DMS53 (cell line): ENCODE measurements at places on chromosomes 12 and 14.

- no peak for DNase-seq
Measured at GRCh38 chr14:80278293-80279023, 67.2 kb upstream of the DIO2 start.

GRCh38 chr14:97077687-97078086, 280.5 kb downstream of the VRK1 start:
- DNase-seq, result no peak

GRCh38 chr14:56173365-56173922, 55.2 kb downstream of the PELI2 start:
- no peak for DNase-seq

- no peak for DNase-seq
Measured at GRCh38 chr12:107115119-107115518, 21.8 kb upstream of the CRY1 start.

- DNase-seq, result no peak
Measured at GRCh38 chr14:91317381-91318308, 73.1 kb upstream of the GPR68 start.

DNA sequence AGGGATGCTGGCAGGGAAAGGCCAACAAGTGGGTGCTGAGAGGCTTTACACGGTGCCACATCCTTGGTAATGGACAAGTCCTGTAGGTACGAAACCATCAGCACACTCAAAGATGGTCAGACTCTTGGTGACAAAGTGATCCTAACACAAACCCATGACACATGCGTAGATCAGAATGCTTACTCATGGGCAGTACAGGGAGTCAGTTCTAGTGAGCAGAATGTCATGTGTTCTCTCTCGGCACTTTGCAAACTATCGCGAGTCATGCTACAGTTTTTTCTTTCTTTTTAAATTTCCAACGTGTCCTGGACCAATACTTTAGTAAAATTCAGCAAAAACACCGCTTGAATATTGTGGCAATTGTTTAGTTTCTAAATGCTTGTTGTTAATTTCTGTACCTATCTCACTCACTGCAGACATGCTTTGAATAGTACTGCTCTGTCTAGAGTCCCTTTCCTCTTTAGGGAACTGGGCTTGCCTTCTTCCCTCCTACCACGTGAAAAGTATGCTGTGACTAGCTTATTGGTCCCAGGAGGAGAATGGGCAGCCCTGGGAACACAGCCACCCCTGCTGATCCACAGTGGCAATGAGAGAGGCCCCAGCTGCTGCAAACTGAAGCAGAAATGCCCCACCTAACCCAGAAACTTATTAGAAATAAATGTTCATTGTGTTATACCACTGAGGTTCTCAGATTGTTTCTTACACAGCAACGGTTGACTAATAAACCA, 62.4 kb downstream of the UBR7 start:
- peak; percentile 4 for DNase-seq

DNA sequence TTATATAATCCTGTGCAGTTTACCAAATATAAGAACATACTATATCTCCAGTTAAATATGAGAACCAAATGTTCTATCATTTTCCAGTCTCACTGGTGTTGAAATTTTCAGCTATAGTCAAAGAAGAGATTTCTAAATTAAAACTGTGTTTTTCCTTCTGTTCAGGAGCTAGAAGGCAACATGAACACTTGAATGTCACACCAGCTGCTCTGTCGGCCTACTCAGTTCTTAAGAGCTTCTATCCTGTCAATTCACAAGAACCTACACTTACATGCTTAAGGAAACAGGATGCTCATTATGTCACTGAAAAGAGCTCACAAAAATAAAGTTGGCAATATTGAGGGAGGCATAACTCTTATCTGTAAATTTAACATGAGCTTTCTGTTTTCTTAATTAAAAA, 43.1 kb downstream of the ATP2B1 start:
- DNase-seq, result no peak

DNA sequence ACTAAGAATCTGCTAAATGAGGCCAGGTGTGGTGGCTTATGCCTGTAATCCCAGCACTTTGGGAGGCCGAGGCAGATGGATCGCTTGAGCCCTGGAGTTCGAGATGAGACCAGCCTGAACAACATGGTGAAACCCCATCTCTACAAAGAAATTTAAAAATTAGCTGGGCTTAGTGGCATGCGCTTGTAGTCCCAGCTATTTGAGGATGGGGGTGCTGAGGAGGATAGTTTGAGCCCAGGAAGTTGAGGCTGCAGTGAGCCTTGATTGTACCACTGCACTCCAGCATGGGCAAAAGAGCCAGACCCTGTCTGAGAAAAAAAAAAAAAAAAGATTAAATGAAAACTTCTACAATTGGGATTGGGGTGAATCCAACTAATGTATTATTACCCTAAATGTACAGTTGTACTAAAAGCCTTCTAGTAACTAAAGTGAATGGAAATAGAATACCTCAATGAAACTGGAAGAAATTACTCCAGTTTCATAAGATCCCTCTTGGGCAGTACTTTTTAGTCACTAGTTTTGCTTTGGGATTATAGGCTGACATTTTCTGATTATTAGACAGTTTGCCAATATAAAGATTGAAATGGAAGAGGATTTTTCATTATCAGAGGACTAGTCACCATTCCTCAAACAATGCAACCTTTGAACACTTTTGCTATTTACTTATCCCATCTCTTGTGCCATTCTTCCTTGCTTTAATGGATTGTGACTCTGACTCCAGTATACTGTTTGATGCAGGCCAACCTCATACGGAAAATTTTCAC, 14.3 kb downstream of the COCH start:
- no peak for DNase-seq

- DNase-seq, result no peak
Measured at GRCh38 chr14:23437133-23438100, 2.0 kb upstream of the MYH7 start.

DNA sequence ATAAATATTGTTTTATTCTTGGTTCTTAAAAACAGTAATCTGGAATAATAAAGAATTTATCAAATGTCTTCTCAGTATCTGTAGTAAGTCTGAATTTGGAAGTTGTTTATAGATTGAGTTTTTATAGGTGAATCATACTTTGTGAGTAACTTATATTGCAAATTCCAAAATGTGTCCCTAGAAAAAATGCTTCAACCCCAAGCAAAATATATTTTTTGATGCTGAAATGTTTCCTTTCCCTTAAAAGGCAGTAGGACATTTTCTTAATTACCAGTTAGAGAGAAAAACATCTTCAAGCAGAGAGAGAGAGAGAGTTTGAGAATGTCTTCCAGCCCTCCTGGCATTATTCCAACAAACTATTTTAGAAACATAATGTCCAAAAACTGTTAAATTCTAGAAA, 37.9 kb downstream of the PELI2 start:
- no peak for DNase-seq

- DNase-seq, result no peak
Measured at GRCh38 chr12:55626154-55626553, 10.5 kb upstream of the OR10P1 start.

- no peak for DNase-seq
Measured at GRCh38 chr12:120106151-120106550, 10.4 kb downstream of the RAB35 start.

DNA sequence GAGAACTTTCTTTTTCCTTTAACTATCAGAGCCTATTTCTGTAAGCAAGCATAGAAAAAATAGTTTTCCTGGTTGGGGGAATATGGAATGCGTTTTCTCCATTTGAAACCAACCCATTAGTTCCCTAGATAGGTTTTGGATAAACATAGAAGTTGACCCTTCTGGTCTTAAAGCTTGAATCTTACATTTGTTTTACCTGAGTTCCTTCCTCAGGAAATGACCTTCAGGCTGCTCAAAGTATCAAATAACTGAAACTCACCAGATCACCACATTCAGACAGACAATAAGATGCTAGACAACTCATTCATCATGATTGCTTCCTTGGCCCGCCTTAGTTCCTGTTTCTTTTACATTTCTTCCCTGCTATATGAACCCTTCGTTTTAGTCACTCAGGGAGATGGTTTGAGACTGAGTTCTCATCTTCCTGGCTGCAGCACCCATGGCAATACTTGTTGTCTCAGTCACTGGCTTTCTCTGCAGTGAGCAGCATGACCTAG, 52.2 kb downstream of the LRP6 start:
- peak; percentile 50 for DNase-seq

- DNase-seq, result no peak
Measured at GRCh38 chr14:100873096-100873482, 30.4 kb downstream of the RTL1 start.

DNA sequence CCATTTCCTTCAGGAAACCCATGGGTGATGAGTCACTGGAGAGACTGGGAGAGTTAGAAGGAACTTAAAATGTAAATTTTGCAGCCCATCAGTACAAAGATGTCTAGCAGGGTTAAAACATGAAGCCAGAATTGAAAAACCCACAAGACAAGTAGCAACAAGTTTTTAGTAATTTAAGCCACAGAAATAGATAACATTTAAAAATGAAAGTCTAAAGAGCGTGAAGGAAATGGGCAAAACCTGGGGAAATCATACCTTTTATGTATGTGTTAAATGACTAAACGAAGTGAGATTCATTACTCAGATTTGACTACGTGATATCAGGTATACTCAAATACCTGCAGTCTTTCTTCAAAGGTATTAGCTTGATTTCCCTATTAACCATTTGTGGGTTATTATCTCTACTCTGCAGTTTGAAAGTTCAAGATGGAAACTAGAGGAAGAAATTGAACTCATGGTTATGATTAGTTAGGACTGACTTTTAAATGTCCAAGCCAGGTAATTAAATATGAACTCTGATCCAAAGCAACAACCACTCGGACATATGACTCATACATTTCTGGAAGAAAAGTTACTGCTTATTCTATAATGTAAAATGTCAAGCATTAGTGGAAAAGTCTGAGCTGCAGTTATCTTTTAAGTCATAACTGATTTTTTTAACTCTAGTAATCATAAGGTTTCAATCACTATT, 84.1 kb downstream of the ITPR2 start:
- DNase-seq, result peak; percentile 29

DNA sequence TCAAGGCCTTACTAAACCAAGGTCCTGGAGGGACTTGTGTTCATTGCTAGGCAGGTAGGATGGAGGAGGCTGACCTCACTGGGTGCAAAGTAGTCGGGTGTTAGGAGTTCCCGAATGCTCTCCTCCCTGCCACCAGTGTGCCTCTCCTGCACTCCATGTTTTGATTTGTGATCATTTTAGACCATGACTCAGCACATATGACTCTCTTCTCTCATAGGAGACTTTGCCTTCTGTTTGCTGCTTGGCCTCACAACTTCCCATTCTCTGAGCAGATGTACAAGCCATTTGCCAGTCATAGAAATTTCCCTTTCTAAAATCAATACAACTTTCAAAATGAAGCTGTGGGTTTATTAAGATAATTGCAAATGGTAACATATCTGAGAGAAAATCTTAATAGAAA, 46.6 kb upstream of the LRIG3 start:
- DNase-seq, result peak; percentile 73

DNA sequence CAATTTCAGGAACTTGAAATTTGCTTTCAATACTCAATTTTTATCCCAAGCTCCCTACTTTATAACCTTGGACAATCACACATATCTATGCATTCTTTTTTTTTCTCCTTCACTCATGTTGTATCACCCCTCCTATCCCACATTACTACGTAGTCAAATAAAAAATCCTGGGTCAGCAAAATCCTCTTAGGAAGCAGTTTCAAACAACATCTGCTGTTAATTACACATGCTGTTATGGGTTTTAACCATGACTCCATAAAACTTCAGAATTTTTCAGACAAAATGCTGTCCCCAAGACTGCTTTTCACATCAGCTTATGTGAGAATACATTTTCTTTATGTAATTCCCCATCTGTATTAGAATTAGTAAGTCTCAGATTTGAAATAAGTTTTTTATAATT, 61.7 kb downstream of the LRFN5 start:
- DNase-seq, result no peak

GRCh38 chr14:105034315-105035039, 13.6 kb upstream of the CDCA4 start:
- no peak for DNase-seq

DNA sequence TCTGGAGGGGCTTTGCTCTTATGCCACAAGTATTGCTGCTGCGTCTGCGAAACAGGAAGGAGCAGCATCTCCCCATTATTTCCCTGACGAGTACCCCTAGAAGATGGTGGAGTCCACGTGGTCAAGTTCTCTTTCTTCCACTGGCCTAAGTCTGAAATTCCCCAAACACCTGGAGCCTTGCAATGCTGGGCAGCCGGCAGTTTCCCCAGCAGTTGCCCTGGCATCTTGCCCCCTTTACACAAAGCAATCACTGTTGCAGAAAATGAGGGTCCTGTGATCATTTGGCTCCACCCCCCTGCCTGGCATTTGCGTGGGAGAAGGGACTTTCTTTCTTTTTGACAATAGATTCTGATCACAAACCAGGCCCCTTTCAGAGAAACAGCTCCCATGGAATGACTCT, 56.9 kb downstream of the FOS start:
- no peak for DNase-seq

DNA sequence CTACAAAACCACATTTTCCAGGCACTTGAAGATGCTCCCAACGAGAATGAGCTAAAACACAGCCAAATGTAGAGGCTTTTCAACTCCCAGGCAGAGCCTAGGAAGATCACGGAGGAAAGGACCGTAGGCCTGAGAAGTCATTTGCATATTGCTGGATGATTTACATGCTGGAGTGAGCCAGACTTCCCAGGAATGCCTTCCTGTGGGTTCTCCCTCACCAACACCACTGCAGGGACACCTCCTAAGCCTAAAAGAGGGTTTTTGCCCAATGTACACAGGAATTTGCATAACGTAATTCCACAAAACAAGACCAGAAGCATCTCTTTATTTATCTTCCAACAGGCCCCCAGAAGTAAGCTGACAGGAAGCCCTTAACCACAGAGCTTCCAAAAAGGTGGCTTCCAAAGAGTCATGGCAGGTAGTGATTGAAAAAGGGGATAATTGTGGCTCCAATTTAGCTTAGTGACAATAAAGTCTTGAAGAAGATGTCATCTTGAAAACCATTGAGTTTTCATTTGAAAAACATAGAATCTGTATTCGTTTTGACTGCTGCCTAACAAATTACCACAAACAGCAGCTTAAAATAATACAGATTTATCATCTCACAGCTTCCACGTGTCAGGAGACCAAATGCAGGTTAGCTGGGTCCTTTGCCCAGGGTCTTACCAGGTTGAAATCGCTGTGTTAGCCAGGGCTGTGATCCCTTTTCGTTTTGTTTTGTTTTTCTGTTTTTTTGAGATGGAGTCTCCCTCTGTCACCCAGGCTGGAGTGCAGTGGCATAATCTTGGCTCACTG, 116.2 kb downstream of the EGLN3 start:
- DNase-seq, result no peak

DNA sequence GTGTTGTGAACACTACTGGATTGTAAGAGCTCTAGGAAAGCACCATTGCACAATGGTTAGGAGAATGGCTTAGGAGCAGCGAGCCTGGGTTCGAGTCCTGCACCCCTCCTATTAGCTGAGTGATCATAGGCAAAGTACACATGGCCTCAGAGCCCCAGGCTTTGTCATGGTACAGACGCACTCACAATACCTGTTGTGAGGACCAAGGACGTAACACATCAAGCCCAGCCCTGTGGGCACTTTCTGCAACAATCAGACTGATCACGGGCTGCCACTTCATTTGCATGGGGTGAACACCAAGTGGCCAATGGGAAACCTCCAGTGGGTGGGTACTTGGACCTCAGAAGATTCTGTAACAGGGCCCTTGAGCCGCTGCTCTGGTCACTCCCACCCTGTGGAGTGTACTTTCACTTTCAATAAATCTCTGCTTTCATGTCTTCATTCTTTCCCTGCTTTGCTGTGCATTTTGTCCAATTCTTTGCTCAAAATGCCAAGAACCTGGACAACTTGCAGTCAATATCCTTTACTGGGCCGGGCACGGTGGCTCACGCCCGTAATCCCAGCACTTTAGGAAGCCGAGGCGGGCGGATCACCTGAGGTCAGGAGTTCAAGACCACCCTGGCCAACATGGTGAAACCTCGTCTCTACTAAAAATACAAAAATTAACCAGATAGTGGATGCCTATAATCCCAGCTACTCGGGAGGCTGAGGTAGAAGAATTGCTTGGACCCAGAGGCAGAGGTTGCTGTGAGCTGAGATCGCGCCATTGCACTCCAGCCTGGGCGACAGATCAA, 28.2 kb downstream of the GLRX5 start:
- DNase-seq, result no peak
